ENCODE measurements at places on chromosomes 4 and X.

DNA sequence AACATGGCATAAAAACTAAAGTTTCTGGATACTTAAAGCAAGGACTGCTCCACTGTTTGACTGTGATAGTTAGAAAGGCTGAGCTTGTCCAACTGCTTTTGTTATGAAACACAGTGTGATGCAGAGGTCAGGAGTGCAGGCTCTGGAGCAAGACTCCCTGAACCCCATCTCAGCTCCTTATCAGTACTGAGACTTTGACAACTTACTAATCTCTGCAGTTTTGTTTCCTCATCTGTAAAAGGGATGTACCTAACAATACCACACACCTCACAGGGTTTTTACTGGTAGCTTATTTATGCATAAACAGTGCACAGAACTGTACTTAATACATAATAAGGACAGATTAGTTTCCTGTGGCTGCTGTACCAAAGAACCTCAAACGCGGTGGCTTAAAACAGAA, 804.3 kb downstream of the FSTL5 start:
- no peak for DNase-seq

DNA sequence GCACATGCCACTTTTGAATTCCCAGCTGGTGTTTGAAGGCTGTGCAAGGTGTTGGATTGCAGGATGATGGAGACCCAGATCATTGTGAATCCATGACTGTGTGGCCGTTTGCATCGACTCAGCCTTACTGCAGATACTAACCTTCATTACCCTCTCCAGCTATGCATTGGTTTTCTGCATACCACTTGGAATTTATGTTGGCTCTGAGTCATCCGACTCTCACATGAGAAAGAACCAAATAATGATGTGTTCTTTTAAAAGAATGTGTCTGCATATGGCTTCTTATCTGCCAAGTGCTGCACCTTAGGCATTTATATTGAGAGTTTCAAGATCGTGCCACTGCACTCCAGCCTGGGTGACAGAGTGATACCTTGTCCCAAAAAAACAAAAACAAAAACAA, 106.7 kb upstream of the PRKX start:
- DNase-seq = no peak

- DNase-seq = no peak
Measured at GRCh38 chrX:145818186-145819113, 821 bp downstream of the SLITRK2 start.

- no peak for DNase-seq
Measured at GRCh38 chr4:106615410-106615945, 246.9 kb upstream of the GIMD1 start.

GRCh38 chr4:114272226-114272625, 292.8 kb upstream of the ARSJ start:
- DNase-seq = no peak

GRCh38 chr4:120812216-120812615, 110.3 kb downstream of the PRDM5 start:
- no peak for DNase-seq

DNA sequence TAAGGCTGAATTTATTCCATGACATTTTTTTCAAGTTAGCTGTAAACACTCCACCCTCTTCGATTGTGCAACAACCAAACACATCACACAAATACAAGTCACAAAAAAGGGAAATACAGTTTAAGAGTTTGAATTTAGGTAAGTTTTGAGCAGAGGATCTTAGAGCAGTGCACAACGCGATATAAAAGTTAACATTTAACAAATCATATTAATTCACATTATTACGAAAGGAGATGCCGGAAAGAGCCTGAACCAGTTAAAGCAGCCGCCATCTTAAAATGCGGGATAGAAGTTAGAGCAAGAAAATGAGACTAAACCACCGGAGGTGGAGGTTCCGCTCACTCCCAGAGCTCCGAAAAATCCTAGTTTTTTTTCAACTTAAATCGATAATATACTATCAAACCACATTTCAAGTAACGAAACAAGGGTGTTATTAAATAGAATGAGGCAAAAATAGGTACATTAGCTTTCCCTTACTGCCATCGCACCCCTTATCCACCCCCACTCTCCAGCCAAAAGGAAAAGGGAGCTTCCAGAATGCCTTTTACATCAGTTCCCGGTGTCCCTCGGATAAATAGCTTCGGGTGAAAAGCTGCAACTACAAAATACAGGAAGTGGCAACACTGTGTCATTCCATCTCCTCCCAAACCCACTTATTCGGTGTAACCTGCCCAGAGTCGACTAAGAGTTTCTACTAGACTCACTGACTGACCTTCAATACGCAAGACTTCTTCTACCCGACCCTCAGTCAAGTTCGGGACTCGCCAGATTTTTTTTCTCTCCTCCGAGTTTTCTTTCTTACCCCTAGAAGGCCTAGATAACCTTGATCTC, 1.9 kb downstream of the UBE2D3 start:
- DNase-seq = peak; percentile 12

GRCh38 chr4:156169861-156170260, 216.2 kb upstream of the CTSO start:
- no peak for DNase-seq

GRCh38 chr4:144714166-144714565, 68.2 kb downstream of the HHIP start:
- no peak for DNase-seq

DNA sequence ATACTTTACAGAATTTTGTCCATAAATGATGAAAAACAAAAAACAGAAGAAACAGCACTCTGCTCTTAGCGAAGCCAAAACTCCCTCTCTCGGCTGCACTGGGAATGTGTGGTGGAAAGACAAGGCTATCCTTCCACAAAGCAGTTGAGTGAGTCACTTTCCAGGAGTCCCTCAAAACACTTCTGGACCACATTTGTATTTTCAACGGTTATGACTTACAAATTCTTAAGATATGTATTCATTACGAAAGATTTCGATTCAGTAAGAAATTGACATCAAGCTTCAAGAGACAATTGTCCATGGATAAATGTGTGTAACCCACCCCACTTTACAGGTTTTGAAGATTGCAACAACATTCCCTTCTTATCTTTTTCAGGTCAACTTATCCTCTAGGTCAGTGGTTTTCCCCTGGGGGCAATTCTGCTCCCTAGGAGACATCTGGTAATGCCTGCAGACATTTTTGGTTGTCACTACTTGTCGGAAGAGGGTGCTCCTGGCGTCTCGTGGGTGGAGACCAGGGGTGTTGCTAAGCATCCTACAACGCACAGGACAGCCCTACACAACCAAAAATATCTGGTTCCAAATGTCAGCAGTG, 66.7 kb upstream of the MTNR1A start:
- DNase-seq = no peak

GRCh38 chr4:10496200-10496599, 39.0 kb upstream of the ZNF518B start:
- DNase-seq = no peak

GRCh38 chr4:115970859-115971258, 857.4 kb upstream of the NDST4 start:
- DNase-seq = no peak

DNA sequence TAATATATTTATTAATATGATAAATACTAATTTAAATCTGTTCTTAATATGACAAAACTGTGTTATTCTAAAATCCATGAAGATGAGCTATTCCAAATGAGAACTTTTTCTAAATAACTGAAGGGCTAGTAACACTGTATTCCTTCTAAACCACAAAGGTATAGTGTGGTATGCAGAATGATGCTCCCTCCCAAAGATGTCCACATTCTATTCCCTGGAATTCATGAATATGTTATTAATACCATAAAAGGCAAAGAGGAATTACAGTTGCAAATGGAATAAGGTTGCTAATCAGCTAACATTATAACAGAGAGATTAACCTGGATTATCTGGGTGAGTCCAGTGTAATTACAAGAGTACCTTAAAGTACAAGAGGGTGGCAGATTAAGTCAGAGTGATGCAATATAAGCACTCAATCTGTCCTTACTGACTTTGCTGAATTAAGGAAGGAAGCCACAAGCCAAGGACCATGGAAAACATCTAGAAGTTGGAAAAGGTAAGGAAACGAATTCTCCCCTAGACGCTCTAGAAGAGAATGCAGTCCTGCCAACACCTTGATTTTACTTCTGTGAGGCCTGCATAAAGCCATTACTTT, 20.7 kb upstream of the MAB21L2 start:
- DNase-seq = no peak

GRCh38 chr4:145736241-145736831, 56.4 kb downstream of the C4orf51 start:
- DNase-seq = peak; percentile 58

- DNase-seq = no peak
Measured at GRCh38 chrX:12210196-12210815, 72.0 kb downstream of the FRMPD4 start.

DNA sequence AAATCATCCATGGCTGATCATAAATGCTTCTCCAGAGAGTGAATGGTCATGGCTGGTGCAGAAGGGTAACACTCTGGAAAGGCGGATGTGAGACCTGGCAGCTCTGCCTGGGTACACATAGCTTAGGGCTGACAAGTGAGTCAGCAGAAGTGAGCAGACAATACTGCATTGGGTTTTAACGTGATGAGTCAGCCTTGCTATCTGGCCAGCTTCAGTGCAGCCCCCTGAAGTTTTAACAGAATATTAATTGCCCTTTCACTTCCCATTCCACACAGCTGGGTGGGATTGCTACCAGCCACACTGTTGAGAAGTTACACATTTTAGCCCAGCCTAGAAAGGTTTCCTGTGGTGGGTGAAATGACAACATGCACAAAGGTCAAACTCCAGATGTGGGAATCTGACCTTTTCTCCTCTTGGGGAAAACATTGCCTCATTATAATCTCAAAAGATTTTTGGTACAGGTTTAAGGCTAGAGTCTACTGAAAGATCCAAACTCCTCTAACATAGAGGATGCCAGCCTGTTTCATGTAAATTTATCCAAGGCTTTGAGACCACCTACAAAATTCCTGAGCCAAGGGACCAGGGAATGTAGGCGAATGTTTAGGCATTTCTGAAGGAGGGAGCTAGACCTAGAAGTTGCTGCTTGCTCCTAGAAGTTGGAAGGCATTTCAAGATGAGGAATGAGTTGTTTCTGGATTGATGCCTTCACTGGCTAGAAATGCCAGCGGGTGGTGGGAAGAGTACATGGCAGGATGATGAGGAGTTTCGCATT, 230.3 kb upstream of the PGRMC2 start:
- peak; percentile 33 for DNase-seq

GRCh38 chr4:53847965-53848364, 216.4 kb downstream of the CHIC2 start:
- no peak for DNase-seq

GRCh38 chr4:32226204-32226603, 1506.0 kb downstream of the PCDH7 start:
- DNase-seq = no peak

- DNase-seq = no peak
Measured at GRCh38 chr4:162675661-162676060, 491.0 kb downstream of the NAF1 start.

DNA sequence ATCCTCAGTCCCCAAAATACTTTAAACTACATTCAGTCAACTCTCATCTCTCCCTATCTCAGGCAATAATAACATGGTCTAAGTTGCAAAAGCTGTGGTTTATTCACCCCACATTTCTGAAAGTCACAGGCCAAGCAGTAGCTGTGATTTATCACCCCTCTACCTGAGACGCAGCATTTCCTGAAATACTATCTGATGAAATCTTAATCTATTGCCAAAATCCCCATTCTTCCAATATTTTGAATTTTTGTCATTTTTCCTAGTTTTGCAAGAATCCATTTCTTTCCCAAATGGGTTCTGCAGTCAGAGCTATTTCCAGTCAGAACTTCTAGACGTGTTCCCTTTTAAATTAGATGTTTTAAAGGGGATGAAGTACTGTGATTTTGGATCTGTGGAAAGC, 148.3 kb downstream of the BANK1 start:
- no peak for DNase-seq

- no peak for DNase-seq
Measured at GRCh38 chrX:45274576-45274975, 73.9 kb upstream of the DIPK2B start.
